H4 (cell line): ENCODE measurements at places on chromosomes 5 and 9. TPM values are rescaled to one million over a fixed set of nuclear protein-coding genes. Genes with fewer than 3 reads are reported as not detected.

The PCDHB14 gene
- total RNA-seq, result 5.6 and 6.2 TPM in 2 replicates

The CORO2A gene
- 2.1 and 3.0 TPM in 2 replicates for total RNA-seq

DNA sequence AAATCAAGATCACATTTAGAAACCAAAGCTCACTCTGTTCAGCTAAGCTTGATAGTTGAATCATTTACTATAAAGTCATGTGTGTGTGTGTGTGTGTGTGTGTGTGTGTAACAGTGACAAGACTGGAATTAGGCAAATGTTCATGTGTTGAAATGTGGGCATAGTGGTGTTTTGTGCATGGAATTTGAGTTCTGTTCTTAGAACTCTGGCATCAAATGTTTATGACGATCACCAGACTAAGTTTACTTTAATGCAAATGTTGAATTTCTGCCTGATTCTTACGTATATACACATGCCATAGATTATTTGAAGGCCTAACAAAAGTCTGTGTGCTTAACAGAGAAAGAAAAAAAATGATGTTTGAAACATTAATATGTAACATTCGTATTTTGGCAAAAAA lies 72.8 kb upstream of the COL5A1 start:
- DNase-seq, result no peak

- no peak for DNase-seq
These were observed 242.6 kb upstream of the MVB12B start for GRCh38 chr9:126084008-126084407.

The HSPB3 gene
- 25.8 and 26.7 TPM in 2 replicates for total RNA-seq

GRCh38 chr9:101027733-101028345 lies 688 bp upstream of the PLPPR1 start:
- no peak for DNase-seq
